ENCODE measurements at places on chromosomes 16 and 17.

GRCh38 chr16:66872943-66873684 is 7.2 kb upstream of the PDP2 start:
- DNase-seq = peak; percentile 90
- no peaks in the 10 kb centered on the region for H3K36me3 ChIP-seq
- H3K27me3 ChIP-seq = no peaks in the 10 kb centered on the region
- H3K4me1 ChIP-seq = peaks cover 60% of the 10 kb centered on the region

GRCh38 chr16:85612191-85612800 is 826 bp upstream of the GSE1 start:
- H3K27ac ChIP-seq = no peak overlapping the region
- DNase-seq = no peak
- H3K4me1 ChIP-seq = peaks cover 38% of the 10 kb centered on the region
- no peaks in the 10 kb centered on the region for H3K36me3 ChIP-seq

- H3K36me3 ChIP-seq = no peaks in the 10 kb centered on the region
- H3K27me3 ChIP-seq = no peaks in the 10 kb centered on the region
- H3K4me3 ChIP-seq = no peak overlapping the region
- H3K27ac ChIP-seq = no peak overlapping the region
- no peaks in the 10 kb centered on the region for H3K4me1 ChIP-seq
Measured at GRCh38 chr16:12868788-12869187, 32.6 kb upstream of the SHISA9 start.

DNA sequence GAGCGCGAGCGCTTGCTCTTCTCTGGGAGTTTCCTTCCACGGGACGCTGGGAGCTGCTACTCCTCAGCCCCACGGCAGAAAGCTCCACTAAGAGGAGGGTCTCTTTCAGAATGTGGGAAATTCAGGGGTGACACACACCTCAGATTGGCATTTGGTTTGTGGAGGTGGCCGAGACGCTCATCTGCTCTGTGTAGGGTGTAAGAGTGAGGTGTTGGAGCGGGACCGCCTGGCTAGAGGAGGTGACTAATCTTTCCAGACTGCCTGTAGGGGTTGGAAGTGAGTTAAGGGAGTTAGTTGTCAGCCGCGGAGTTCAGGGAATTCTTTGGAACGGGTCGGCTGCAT is 735 bp downstream of the PSMD11 start:
- peaks cover 28% of the 10 kb centered on the region for H3K4me1 ChIP-seq
- H3K4me3 ChIP-seq = peak overlapping the region; percentile 94
- peak overlapping the region; percentile 86 for H3K27ac ChIP-seq
- DNase-seq = peak; percentile 22

GRCh38 chr17:30334421-30334820 is 564 bp upstream of the TMIGD1 start:
- DNase-seq = no peak
- H3K27ac ChIP-seq = no peak overlapping the region
- H3K4me1 ChIP-seq = peaks cover 45% of the 10 kb centered on the region

- no peaks in the 10 kb centered on the region for H3K36me3 ChIP-seq
- DNase-seq = no peak
- no peak overlapping the region for H3K4me3 ChIP-seq
- H3K27me3 ChIP-seq = peaks cover 43% of the 10 kb centered on the region
- H3K27ac ChIP-seq = no peak overlapping the region
Measured at GRCh38 chr17:73168667-73169066, 3.9 kb downstream of the SSTR2 start.

- peaks cover 17% of the 10 kb centered on the region for H3K27me3 ChIP-seq
- no peak for DNase-seq
- H3K4me1 ChIP-seq = no peaks in the 10 kb centered on the region
- H3K27ac ChIP-seq = no peak overlapping the region
- H3K4me3 ChIP-seq = no peak overlapping the region
Measured at GRCh38 chr16:66357523-66357928, 9.0 kb upstream of the CDH5 start.

DNA sequence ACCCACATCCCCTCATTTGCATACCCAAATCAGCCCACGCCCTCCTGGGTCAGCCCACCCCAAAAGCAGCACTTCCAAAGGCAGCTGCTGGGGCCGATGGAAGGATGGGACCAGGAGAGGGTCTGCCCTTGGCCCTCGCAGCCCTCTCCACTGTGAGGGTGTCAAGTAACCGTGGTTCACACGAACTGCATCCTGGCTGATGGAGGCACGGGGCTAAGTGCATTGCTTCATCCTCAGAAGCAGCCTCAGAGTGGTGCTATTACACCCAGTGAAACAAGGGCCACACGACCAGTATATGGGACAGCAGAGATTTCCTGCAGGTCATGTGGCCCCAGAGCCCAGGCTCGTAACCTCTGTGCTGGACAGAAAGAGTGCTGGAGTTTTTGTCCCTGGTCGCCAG is 13.2 kb upstream of the ATP2A3 start:
- H3K27me3 ChIP-seq = no peaks in the 10 kb centered on the region
- H3K27ac ChIP-seq = no peak overlapping the region
- H3K4me1 ChIP-seq = peaks cover 5% of the 10 kb centered on the region
- no peak overlapping the region for H3K4me3 ChIP-seq
- no peaks in the 10 kb centered on the region for H3K36me3 ChIP-seq

GRCh38 chr17:27569257-27569722 is 61.7 kb upstream of the LGALS9 start:
- no peak overlapping the region for H3K4me3 ChIP-seq
- peak; percentile 26 for DNase-seq
- peaks cover 32% of the 10 kb centered on the region for H3K36me3 ChIP-seq

GRCh38 chr17:31527606-31528005 is 136.1 kb downstream of the RAB11FIP4 start:
- no peak overlapping the region for H3K27ac ChIP-seq
- H3K4me1 ChIP-seq = peaks cover under 1% of the 10 kb centered on the region
- DNase-seq = no peak
- H3K27me3 ChIP-seq = no peaks in the 10 kb centered on the region
- no peak overlapping the region for H3K4me3 ChIP-seq

DNA sequence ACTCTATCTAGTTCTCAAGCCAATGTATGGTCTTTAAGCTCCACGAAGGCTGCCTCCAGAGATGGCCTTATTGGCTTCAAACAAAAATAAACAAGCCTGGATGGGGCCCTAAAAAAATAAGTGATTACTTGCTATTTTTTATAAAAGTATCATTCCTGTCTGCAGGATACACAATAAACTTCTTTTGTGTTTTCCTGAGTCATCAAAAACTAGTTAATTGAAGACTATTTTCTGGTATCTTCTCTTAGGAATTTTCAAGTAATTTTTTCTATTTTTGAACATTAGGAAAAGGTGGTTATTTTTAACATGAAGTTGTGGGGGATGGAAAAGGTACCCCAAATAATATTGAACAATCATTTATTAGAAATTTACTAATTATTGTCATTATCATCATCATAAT is 213.1 kb upstream of the DYNLRB2 start:
- no peak overlapping the region for H3K27ac ChIP-seq
- no peak for DNase-seq
- no peaks in the 10 kb centered on the region for H3K36me3 ChIP-seq

GRCh38 chr17:8300627-8301242 is 5.5 kb upstream of the SLC25A35 start:
- peaks cover 14% of the 10 kb centered on the region for H3K4me1 ChIP-seq
- no peak overlapping the region for H3K4me3 ChIP-seq
- no peaks in the 10 kb centered on the region for H3K36me3 ChIP-seq
- peak; percentile 39 for DNase-seq

DNA sequence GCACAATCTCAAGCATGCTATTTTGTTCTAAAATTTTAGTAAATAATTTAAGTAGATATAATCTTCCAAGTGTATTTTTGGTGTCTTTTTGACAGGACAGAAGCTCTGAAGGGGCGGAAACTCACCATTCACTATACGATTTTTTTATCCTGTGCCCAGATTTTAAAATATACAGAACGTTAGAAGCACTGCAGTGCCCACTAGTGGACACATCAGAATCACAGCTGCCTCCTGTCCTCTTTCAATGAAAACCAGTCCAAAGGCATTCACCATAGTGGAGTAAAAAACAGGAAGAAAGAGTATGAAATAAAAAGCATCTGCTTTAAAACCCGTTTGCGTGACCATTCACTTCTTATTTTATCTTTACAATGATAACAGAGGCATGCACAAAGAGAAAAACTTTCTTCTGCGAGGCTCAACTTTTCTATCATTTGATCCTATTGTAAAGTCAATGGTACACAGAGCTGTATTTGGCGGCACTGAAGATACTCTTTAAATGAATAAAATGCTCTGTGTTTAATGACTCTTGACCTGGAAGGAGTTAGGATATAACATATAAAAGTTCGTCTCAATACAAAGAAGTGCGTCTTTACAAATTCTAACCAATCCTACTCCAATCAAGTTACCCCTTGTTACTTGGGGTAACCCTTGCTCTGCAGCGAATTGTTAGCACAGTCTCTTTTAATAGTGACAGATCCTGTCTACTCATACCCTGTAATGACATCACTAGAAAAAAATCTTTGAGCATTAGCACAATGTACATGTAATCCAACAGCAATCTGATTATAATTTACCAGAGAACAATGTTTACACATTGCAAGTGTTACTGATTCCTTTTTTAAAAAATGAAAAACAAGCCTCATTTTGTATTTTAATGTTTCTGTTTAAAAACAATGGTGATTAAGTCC is 339.8 kb upstream of the PSMD7 start:
- no peak overlapping the region for H3K27ac ChIP-seq
- H3K4me1 ChIP-seq = no peaks in the 10 kb centered on the region
- no peaks in the 10 kb centered on the region for H3K36me3 ChIP-seq
- DNase-seq = no peak
- no peak overlapping the region for H3K4me3 ChIP-seq

GRCh38 chr17:44751806-44752205 is 7.0 kb upstream of the ADAM11 start:
- H3K27me3 ChIP-seq = peaks cover 2% of the 10 kb centered on the region
- no peaks in the 10 kb centered on the region for H3K4me1 ChIP-seq
- no peak for DNase-seq
- H3K27ac ChIP-seq = no peak overlapping the region

- H3K4me1 ChIP-seq = peaks cover 61% of the 10 kb centered on the region
- H3K27me3 ChIP-seq = no peaks in the 10 kb centered on the region
- no peak for DNase-seq
- peak overlapping the region; percentile 97 for H3K4me3 ChIP-seq
Measured at GRCh38 chr17:42274812-42275526, 1.2 kb downstream of the STAT5B start.

GRCh38 chr17:32341857-32342602 is at the start of gene C17orf75:
Gene C17orf75 (minus strand): TSS chr17:32342173. CDS start chr17:32342139, 34 bp downstream.
- H3K4me3 ChIP-seq = peak within 1 kb of the TSS; percentile 94
- H3K27me3 ChIP-seq = no peaks in the 10 kb centered on the region
- peak; percentile 72 for DNase-seq
- peaks cover 16% of the 10 kb centered on the region for H3K36me3 ChIP-seq
- H3K4me1 ChIP-seq = peaks cover 27% of the 10 kb centered on the region
- H3K27ac ChIP-seq = peak within 1 kb of the TSS; percentile 97

- H3K27ac ChIP-seq = no peak overlapping the region
- DNase-seq = no peak
- H3K4me1 ChIP-seq = no peaks in the 10 kb centered on the region
- no peak overlapping the region for H3K4me3 ChIP-seq
- no peaks in the 10 kb centered on the region for H3K36me3 ChIP-seq
- peaks cover 2% of the 10 kb centered on the region for H3K27me3 ChIP-seq
Measured at GRCh38 chr17:66126231-66126630, 65.7 kb downstream of the CEP112 start.

DNA sequence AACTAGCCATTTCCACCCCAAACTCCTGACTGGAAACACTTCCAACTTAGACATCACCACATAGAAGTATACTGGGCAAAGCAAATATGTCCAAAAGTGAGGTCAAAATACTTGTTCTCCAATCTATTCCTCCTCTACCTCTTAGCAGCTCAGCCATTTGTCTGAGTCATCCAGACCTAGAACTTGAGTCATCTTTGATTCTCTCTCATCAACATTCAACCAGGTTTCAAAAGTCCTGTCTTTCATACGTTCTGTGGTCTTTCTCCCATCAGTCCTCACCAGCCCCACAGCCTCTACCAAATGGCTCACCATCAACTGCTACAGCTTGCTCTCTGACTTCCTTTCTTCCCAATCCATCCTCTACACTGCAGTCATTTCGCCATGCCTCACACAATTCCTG is 6.8 kb downstream of the ANKFY1 start:
- no peak overlapping the region for H3K27ac ChIP-seq
- DNase-seq = no peak
- H3K36me3 ChIP-seq = peaks cover 44% of the 10 kb centered on the region
- H3K4me3 ChIP-seq = no peak overlapping the region

GRCh38 chr17:31008374-31009041 is 37.7 kb downstream of the RNF135 start:
- H3K27me3 ChIP-seq = peaks cover 16% of the 10 kb centered on the region
- peak overlapping the region; percentile 70 for H3K27ac ChIP-seq
- H3K36me3 ChIP-seq = no peaks in the 10 kb centered on the region

DNA sequence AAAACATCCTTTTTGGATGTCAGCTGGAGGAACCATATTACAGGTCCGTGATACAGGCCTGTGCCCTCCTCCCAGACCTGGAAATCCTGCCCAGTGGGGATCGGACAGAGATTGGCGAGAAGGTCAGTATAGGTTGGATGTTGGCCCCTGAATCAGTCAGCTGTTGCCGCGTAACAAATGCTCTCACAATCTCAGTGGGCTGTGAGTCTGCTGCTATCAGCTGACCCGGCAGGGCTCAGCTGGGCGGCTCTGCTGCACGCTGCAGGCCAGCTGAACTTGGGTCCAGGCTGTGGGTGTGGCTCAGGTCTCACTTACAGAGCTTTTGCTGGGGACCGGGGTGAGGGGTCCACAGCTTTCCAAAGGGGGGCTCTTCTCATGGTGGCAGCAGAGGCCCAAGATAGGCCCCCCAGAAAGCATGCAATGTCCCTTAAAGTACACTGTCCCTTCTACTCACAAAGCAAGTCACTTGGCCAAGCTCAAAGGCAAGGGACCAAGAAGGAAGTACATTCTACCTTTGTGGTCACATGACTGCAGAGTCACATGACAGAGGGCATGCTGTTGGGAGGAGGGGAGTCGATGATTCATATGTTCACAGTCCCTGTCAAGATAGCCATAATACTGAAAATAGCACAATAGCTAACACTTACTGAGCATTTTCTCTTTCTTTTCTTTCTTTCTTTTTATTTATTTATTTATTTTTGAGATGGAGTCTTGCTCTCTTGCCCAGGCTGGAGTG is 134.2 kb downstream of the ABCC1 start:
- H3K4me3 ChIP-seq = no peak overlapping the region
- no peaks in the 10 kb centered on the region for H3K27me3 ChIP-seq

GRCh38 chr17:73628642-73629552 is 15.3 kb downstream of the SDK2 start:
- H3K27me3 ChIP-seq = peaks cover 8% of the 10 kb centered on the region
- no peak overlapping the region for H3K4me3 ChIP-seq
- no peak for DNase-seq
- no peaks in the 10 kb centered on the region for H3K36me3 ChIP-seq

GRCh38 chr17:30222721-30223175 is 12.7 kb downstream of the SLC6A4 start:
- DNase-seq = no peak
- H3K4me3 ChIP-seq = no peak overlapping the region
- H3K4me1 ChIP-seq = no peaks in the 10 kb centered on the region
- H3K27ac ChIP-seq = no peak overlapping the region

- no peaks in the 10 kb centered on the region for H3K36me3 ChIP-seq
- no peak overlapping the region for H3K27ac ChIP-seq
- peak; percentile 64 for DNase-seq
- H3K4me3 ChIP-seq = peak overlapping the region; percentile 82
Measured at GRCh38 chr16:53372992-53373871, 61.0 kb upstream of the RBL2 start.

GRCh38 chr16:86181526-86181925 is 282.6 kb downstream of the IRF8 start:
- no peak overlapping the region for H3K4me3 ChIP-seq
- H3K27me3 ChIP-seq = no peaks in the 10 kb centered on the region
- no peak for DNase-seq
- no peaks in the 10 kb centered on the region for H3K4me1 ChIP-seq

All from activated T-helper 1 cell treated with anti-CD3 and anti-CD28 coated beads, Interleukin-12 subunit alpha, Interleukin-12 subunit beta, Interleukin-2, Interleukin-4 antibody, amounts not matched to agents 30 ng/mL and 10 ng/mL and 1 ng/mL, durations not matched to agents 14 hours and 24 hours and 36 hours (primary cell).